ENCODE measurements at places on chromosomes 16 and 17.

DNA sequence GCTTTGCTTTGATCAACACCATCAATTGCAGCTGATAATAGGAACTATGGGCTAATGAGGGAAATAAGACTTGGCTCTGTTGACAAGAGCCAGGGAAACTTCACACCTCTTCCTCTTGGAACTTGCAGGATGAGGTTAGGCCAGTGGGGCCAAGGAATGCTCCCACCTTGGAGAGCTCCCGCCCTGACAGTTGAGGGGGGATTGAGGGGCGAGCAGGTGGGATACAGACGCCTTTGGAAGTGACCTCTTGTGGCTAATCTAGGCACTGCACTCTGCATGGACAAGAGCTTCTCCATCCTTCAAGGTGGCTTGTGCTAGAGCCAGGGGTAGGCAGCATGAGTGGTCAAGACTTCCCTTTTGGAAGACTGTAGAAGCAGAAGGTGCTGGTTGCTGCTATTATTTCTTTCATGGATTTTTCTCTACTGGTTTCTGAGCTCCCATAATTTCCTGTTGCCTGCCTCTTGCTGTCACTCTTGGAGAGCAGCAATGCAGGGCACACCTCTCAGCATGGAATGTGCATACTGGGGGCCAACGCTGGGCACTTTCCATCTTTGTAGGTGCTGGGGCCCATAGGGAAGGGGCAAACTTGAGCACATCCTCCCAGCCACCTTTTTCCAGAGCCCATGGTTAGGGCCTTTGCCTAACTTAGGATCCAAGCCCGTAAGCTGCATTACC lies 2.3 kb upstream of the PHF12 start:
- no peak for DNase-seq

GRCh38 chr17:81309140-81309858 lies 14.2 kb upstream of the SLC38A10 start:
- no peak for DNase-seq

DNA sequence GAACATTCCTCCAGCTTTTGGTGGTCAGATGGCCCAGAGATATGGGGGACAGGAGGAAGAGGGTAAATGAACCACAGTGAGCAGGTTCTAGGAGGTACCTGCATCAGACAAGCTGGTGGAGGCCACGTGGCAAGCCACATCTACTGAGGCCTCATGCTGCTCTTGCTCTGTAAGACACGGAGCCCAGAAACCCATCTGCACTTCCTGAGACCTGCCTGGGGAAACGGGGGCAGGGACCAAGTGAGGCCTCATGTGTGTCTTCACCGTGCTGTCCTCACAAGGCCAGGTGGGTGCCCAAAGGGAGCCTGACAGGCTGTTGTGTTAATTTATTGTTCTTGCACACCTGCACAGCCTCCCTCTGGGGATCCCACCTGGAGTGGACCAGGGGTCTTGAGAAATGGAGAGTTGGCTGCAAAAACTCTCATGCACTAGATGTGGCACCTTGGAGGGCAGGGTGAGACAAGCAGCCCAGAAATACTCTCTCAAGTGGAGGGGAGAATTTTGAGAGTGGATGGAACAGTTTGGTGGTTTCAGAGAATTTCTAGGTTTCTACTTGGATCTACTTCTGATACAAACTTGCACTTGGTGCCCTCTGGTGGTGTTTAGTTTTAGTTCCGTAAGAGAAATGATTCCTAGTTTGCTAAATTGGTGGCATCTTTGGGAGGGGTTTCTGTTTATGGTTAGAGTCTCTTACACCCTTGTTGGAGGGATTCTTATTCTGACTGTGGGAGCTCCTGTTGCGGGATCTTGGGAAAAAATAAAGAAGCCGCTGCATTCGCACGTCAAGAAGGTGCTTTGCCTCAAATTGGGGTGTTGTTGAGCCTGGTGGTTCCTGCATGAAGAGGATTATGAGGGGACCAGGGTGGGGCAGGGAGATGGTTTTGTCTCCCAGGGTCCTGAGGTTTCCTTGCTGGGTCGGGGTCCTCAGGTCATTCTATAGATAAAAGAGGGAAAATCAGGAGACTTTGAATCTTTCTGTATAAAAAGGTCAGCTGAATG lies 47.5 kb downstream of the SLC6A2 start:
- DNase-seq, result peak; percentile 0

GRCh38 chr17:2932946-2933345 lies 130.5 kb downstream of the OR1D5 start:
- DNase-seq, result no peak

DNA sequence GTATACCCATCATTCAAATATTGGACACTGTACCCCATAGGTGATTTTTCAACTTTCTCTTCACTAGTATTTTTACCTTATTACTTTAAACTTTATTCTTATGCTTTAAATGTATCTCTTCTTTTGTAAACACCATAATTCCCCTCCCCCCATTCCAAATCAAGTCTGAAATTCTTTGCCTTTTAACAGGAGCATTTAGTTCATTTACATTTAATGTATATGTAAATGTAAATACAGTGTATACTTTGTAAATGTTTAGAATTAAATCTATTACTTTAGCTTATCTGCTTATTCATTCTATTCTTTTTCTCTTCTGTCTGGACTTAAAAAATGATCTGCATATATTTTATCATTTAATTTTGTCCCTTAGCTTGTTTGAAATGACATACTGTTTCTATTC lies 30.0 kb upstream of the ADGRG1 start:
- DNase-seq, result no peak

DNA sequence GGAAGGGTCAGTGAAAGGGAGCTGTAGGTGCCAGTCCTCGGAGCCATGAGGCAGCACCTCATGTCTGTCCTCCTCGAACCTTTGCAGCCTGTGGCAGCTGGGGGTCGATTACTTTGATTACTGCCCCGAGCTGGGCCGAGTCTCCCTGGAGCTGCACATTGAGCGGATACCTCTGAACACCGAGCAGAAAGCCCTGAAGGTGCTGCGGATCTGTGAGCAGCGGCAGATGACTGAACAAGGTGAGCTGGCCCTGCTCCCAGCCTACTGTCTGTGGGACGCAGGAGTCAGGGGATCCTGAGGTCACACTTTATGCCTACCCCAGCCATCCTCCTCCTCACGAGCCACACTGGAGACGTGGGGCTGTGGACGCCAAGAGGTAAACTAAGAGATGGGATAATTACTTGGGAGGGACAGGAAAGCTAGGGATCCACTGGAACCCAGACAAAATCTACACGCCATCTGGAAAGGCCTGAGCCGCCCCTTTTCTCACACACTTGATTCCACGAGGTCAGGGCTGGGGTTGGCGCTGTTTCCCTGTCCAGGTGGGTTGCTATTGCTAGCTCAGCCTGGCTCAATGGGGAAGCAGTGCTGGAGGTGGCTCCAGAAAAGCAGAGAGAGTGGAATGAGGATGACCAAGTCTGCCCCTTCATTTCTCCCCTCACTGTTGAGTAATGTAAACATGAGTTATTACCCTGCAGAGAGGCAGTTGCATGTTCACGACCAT lies 26.4 kb downstream of the NUP85 start:
- no peak for DNase-seq

DNA sequence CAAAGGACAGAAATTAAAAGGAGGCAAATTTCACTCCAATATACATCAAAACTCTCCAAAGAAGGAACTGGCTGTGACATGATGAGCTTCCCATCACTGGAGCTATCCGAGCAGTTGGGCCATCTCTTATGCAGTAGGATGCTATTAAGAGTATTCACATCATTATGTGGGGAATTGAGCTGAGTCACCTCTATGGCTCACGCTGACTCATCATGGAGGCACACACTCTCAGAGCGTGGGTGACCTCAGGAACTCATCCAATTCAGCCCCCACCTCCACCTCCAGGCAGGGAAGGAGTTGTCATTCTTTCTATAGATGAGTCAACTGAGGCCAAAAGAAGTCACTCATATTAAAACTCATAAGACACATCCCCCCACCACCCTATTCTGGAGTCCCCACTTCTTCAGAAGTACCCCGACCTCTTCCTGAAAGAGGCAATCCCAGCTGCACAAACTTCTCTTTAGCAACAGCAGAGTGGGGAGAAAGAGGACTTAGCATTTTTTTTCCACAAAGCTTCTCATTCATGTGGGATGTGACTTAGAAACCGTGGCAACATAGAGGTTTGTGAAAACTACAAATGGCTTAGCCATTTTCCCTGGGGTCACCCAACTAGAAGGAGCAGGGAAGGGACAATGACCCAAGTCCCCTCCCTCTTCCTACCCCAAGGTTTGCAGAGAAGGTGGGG lies 32.5 kb downstream of the ABCC12 start:
- DNase-seq, result no peak

GRCh38 chr17:65533056-65533745 lies 28.2 kb downstream of the AXIN2 start:
- DNase-seq, result no peak

- DNase-seq, result no peak
These were observed 8.2 kb downstream of the FMNL1 start for GRCh38 chr17:45229681-45230409.

- no peak for DNase-seq
These were observed 24.7 kb downstream of the ZFP90 start for GRCh38 chr16:68563631-68564381.

GRCh38 chr17:56773124-56773523 lies 60.6 kb downstream of the C17orf67 start:
- DNase-seq, result no peak

DNA sequence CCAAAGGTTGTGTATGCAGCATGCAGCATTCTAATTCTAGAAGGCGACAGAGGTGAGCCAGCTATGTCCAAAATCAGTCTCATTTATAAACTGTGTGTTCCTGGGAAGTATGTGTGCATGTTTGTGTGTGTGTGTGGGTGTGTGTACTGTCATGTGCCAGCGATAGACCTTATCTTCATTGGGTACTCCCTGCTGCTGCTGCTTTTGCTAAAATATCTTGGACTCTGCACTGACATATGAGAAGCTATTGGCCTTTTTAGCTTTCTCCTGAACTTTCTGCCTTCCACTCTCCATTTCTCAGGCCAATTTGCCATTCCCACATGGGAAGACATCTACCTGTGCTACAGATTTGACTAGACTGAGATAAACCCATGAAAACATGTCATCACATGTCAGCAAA lies 2.0 kb upstream of the LPO start:
- no peak for DNase-seq

DNA sequence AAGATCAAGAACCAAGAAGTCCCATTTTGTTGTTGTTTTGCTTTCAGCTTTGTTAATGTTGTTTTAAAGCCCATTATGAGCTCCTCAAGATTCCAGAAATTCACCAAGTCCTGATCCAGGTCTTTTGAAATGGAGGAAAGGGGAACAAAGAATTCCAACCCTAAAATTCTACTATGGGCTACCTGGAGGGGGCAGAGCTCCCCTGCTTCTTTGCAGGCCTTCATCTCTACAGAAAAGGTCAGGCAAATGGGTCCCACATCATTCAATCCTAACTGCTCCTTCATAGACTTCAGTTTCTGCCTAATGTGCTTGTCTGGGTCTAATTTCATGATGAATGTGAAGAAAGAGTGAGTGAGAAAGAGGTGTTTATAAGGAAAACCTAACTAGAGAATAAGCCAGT lies 375.5 kb downstream of the TOX3 start:
- DNase-seq, result no peak

DNA sequence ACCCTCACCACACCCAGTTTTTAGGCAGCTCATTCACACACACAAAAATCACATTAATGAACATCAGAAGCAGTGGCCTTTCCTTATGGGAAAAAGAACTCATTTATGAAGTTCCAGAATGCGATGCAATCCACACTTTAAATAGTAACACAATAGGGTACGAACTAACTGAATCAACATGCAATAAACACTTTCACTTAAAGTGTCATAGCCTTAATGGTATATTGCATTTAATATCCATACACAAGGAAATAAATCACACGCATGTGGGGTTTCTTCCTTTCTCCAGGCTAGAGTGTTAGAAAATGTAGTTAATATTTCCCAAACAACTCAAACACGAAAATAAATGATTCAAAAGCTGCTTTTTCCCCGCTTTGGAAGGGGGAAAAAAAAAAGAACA lies 19.7 kb downstream of the ADCY9 start:
- DNase-seq, result no peak

DNA sequence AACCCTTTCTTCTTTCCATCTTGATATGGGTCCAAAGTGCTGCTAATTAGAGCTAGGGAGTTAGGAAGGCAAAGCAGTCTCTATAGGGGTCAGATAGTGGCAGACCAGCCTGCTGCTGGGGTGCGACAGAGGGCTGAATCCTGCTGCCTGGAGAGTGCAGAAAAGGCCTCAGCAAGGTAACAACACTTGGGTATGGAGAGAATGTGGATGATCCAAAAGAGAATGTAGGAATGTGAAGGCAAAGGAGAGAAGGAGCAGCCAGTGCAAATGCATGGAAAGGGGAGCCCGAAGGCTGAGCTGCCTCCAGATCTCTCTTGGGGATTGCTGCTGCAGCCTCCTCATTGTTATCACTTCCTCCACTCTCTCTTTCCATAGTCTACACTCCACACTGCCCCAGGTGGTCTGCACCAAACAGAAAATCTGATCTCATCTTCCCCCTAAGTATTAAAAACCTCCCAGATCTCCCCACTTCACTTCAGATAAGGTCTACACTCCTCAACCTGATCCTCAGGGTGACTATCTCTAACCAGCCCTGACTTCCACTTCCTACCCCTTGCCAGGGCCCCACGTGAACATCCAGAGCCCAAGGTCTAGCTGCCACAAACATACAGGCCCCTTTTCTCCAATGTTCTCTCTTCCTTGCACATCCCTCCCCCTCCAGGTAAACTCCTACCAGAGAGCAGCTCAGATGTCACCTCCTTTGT lies 28.8 kb downstream of the TOM1L2 start:
- no peak for DNase-seq

- no peak for DNase-seq
These were observed 21.5 kb upstream of the TMEM92 start for GRCh38 chr17:50252781-50253180.

DNA sequence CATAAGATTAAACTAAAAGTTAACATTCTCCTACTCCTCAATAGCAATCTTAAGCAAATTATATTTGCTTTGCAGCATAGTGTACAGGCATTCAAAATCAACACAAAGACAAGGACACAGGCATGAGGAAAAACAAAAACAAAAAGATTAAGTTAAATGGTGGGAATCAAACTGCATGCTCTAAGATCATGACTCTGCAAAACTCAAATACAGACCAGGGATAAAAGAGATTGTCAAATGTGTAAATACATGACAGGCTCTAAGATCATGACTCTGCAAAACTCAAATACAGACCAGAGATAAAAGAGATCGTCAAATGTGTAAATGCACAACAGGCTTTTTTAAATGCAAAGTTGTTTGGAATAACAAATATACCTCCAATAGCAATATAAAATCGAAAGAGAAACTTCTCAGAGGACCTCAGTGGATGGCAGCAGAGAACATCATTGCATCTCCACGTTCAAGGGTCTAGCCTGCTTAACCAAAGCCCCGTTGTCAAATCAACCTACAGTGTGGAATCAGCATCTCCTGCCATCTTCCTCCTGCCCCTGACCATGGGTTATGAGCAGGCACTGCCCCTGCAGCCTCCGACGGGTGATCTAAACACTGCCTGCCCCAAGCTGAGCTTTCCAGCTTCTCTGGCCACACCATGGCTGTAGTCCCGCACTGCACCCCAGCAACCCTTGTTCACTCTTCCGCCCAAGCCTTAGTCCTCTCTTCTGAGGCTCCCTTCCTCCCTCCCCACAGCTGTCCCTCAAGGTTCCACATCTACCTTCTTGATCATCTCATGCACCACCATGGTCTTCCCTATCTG lies 446.1 kb downstream of the SOX9 start:
- no peak for DNase-seq

Data from NCI-H1048 (cell line).